Hematopoietic multipotent progenitor cell treated with erythropoietin and hydrocortisone succinate and interleukin-3 and kit ligand, for 6 days (in vitro differentiated cells): ENCODE measurements at places on chromosomes 4 and X.

DNA sequence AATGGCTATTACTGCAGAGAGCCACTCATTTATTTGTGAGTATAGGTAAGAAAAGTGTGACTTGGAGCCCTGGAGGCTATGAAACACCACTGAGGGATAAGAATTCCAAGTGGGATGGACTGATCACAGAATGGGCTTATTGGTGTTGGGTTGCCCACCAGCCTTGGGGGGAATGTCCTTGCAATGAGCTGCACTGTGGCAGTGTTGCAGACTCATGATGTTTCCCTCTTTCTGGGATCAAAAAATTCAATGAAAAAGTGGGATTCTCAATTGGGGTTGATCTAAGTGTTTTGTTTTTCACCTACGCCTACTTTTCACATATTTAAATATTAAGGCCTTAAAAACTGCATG, 1024.5 kb upstream of the PCDH10 start:
- DNase-seq = no peak

DNA sequence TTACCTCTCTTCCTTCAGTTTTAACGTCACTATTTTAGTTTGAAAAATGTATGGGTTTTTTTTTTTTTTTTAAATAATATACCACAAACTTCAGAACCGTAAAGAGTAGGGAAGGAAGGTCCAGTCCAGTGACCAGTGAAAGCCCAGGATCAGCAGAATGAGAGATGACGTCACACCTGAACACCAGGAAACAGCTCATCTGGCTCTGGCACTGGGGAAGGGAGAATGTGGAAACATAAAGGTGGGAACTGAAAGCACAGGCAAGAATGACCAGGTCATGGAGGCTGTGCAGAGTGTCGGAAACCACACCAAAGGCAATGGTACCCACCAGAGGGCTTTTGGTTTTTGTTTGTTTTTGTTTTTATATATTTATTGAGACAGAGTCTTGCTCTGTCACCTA, 141.2 kb downstream of the DHX15 start:
- DNase-seq = no peak

- no peak for DNase-seq
These were observed 46.1 kb downstream of the CNGA2 start for GRCh38 chrX:151780621-151781020.

DNA sequence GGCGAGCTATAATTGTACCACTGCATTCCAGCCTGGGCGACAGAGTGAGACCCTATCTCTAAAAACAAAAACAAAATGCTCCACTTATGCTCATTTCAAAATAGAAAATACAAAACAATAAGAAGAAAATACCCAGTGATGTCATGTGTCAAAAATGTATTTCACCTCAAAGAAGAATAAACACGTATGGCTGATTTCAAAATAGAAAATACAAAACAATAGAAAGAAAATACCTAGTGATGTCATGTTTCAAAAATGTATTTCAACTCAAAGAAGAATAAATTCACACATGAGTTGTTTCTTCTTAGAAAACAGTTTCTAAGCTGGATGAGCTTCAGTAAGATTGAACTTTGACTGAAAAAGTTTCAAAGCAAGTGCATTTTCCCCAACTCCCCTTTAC, 20.3 kb upstream of the PDCL2 start:
- no peak for DNase-seq

DNA sequence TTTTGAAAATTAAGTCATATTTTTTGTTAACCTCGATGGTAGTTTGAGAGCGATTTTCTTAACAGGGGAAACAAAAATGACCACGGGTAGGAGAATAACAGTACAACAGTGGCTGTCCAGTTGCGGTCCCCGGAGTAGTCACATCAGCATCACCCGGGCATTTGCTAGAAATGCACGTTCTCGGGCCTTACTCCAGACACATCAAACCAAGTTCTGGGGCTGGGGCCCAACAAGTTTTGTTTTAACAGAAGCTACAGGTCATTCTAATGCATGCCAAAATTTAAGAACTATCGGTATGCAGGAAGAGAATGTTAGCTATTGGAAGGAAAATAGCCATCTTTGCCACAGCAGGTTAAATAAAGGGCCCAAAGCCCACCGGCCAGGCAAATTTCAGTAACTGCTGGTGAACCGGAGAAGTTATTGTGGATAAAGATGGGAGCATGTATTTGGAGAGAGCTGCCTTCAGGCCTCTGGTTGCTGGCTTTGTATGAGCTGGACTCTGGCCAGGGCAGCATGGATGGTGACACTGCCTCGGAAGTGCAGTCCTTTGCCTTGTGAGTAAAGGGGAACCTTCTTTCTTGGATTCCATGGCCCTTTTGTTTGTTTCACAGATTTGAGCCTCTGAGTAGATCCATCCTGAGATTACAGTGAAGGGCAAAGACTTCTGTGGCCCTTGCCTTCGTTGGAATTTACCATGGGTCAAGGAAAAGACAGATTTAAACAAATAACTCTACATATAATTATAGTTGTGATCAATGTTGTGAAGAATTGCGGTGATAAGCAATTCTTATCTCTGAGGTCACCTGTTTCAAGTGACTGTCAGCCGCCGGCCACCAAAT, 62.1 kb downstream of the TBC1D14 start:
- no peak for DNase-seq
